ENCODE measurements at places on chromosomes 1 and 21.
A peak's percentile ranks its signal among the peaks of the same experiment; 100 is the strongest.

DNA sequence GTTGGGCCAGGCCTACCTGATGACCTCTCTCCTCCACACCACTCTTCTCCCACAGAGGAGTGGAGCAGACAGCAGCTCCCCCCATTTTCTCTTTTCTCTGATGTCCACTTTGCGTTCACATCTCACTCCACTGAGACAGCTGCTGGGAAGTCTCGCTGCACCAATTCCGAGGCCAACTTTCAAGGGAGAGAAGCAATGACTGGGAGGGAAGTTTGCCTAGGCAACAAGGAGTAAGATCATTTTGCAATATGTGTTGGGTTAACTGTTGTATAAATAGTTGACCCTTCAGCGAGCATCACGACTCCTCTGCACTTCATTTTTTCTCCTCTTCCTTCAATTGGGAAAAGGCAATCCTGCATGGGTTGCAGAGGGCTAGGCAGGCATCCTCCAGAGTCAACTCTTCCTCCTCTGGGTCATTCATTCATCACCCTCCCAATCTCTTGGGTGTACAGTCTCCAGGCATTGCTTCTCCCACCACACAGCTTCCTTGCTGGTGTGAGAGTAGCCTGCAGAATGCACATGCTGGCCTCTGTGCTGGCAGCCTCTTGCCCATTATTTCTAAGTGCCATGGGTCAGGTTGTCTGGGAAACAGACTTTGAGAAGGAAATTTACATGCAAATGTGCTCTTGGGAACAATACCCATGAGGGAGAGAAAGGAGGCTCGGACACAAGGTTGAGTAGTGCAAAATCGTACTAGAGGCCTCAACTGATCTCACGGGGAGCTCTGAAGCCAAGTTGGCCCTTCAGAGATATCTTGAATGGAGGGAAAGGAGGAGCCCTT, 75.8 kb upstream of the BCAR3 start:
- no peak for DNase-seq

GRCh38 chr1:154944401-154945159, 8.1 kb upstream of the PMVK start:
- DNase-seq: no peak

GRCh38 chr1:6935361-6935883, 150.2 kb downstream of the CAMTA1 start:
- DNase-seq: peak; percentile 99

DNA sequence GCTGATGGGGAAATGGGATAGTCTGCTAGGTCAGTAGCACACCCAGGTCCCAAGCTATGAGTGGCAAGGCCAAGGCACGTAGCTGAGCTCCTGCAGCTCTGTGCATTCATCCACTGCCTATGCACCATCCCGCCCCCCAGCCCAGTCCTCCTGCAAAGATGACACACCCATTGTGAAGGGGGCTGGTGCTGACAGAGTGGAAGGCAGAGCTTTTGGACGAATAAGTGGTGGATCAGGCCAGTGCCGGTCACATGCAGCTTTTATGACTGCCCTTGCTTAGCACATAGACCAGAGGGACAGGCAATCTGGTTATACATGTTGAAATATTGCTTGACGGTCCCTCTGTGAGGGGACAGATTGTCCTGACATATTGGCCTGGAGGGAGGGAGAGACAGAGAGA, 494.3 kb downstream of the PTPRU start:
- no peak for DNase-seq

GRCh38 chr1:9362488-9362887, 69.8 kb downstream of the SPSB1 start:
- no peak for DNase-seq

Data from endothelial cell of umbilical vein (primary cell).